ENCODE measurements at places on chromosomes 6 and 20.

- no peak for DNase-seq
These were observed 112.0 kb upstream of the CITED2 start for GRCh38 chr6:139486476-139486799.

- DNase-seq: no peak
These were observed 19.1 kb upstream of the REV3L start for GRCh38 chr6:111502154-111502553.

- no peak for DNase-seq
These were observed 103.0 kb downstream of the OLIG3 start for GRCh38 chr6:137391061-137391814.

GRCh38 chr20:48558906-48559305 is 268.9 kb downstream of the PREX1 start:
- DNase-seq: no peak

DNA sequence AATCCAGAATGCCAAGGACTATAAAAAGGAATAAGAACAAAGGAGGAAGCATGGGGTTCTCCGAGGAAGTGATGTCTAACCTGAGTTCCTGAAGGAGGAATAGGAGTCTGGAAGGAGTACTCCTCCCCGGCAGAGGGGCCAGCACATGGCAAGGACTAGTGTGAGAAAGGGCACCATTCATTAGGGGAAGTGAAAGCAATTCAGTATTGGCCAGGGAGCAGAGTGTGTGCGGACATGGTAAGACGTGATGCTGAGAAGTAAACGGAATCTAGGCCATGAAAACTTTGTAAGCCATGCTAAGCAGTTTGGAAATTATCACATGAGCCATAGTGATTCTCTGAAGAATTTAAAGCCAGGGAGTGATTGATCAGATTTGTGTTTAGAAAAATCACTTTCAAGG is 218.9 kb upstream of the PRDM1 start:
- DNase-seq: no peak

GRCh38 chr6:15506066-15506465 is 156.8 kb downstream of the DTNBP1 start:
- no peak for DNase-seq

DNA sequence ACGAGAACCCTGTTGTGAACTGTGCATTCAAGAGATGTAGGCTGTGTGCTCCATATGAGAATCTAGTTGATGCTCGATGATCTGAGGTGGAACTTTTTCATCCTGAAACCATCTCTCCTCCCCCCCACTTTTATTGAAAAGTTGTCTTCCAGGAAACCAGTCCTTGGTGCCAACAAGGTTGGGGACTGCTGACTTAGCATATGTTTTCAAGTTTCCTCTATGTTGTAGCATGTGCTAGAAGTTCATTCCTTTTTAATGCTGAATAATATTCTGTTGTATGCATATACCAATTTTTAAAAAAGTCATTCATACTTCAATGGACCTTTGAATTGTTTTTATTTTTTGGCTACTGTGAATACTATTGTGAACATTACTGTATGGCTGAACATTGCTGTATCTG is 27.2 kb downstream of the CARMIL1 start:
- no peak for DNase-seq

DNA sequence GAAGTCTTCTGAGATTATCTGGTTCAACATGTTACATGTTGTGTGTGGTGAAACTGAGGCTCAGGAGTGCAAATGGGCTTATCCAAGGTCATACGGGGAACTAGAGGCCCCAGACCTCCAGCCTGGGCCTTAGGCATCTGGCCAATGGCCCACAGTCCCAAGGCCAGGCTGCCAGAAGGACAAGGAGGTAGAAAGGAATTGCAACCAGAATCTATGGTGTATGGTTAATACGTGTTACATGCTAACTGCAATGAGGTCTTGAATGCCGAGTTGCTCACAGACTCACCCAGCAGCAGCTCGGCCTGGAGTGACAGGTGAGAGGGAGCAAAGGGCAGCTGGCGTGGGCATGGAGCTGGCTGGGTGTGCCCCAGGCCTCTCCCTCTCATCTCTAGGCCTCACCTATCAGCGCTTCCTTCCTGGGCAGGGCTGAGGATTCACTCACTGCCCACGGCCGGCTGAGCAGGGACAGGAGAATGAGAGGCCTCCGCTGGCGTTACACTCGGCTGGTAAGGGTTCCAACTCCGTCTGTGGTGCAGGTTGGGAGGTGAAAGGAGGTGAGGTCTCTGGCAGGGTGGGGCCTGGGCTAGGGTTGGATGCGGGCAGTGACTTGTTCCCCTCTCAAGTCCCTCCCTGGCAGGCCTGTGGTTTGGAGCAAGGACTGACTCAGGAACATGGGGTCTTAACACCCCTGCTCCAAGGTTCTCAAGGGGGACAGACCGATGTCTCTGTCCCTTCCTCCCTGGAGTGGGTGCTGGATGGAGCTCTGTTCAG is at the start of gene TLDC2:
TSS of gene TLDC2 (plus strand) at position 437 of the 771 bp plus-strand sequence. CDS start at position 474, 37 bp downstream.
- DNase-seq: no peak

DNA sequence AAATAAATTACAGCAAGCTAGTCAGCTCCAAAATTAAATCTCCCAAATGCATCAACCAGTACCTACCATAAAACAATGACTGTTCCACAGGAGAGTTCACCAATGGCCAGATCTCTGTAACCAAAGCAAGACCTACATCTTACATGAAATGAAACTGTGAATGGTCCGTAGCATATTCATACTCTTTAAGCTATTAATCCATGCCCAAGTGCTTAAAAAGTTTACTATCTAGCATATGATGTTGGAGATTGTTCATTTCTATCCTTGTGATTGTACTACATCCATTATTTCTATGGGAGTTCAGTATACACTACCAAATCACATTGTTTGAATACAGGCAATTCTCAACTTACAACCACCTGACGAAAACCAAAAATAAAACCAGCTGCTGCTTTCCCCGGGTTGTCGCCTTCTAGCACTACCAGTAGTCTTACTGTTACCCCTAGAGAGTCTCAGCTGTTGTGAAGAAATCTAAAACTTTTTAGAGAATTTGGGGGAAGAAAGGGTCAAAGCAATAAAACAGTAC is 38.0 kb downstream of the HIVEP2 start:
- no peak for DNase-seq

- DNase-seq: no peak
These were observed 30.3 kb downstream of the STX7 start for GRCh38 chr6:132482581-132482980.

DNA sequence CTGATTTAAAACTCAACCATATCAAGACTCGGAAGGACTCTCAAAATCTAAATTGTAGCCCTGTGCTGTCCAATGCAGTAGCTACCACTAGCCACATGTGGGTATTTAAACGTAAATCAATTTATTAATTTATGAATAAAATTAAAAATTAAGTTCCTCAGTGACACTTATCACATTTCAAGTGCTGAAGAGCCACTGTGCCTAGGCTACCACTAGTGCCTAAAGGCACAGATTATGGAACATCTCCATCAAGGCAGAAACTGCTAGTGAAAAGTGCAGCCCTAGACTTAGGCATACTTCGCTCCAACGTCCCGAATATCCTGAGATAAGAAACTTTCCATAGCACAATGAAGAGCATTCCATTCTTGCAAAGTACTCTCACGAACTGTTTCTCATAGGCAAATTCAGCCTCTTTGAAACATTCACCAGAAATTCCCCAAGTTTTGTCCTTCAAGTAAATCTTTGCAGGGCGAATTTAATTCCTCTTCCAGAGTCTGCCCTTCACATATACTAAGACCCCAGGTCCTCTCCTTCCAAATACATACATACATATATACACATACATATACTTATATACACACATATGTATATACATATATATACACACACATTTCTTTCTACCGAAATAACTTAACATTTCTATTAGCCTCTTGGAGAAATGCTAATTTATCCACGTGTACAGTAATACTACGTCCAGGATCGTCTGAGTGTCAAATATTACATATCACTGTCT is 1.3 kb downstream of the SUPT3H start:
- no peak for DNase-seq

GRCh38 chr6:10484912-10485311 is 36.2 kb upstream of the GCNT2 start:
- no peak for DNase-seq

DNA sequence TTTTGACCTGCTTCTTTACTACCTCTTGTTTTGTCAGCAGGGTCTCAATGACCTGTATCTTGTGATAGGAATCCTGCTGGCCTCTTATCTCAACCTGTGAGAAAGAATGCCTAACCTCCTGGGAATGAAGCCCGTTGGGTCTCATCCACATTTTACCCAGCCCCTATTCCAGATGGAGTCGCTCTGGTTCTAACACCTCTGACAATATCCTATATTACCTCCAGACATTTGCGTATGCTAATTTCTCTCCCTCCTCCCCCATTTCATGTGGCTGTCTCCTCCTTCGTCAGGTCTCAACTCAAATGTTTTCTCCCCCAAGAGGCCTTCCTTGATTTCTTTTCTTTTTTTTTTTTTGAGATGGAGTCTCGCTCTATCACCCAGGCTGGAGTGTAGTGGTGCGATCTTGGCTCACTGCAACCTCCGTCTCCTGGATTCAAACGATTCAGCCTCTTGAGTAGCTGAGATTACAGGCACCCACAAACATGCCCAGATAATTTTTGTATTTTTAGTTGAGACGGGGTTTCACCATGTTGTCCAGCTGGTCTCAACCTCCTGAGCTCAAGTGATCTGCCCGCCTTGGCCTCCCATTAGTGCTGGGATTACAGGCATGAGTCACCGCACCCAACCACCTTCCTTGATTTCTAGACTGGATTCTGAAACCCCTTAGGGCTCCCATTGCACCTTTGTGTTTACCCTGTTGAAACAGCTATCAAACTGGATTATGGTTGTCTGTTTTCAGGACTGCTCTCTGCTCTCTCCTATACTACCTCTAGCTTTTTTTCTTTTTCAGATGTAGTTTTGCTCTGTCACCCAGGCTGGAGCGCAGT is 49.5 kb upstream of the B4GALT5 start:
- DNase-seq: no peak

GRCh38 chr6:31560697-31561058 is 11.4 kb upstream of the LTA start:
- DNase-seq: no peak

- DNase-seq: no peak
These were observed 2.1 kb downstream of the SLC35B2 start for GRCh38 chr6:44255105-44255808.

GRCh38 chr6:130624046-130624445 is 203.2 kb upstream of the SMLR1 start:
- DNase-seq: no peak

DNA sequence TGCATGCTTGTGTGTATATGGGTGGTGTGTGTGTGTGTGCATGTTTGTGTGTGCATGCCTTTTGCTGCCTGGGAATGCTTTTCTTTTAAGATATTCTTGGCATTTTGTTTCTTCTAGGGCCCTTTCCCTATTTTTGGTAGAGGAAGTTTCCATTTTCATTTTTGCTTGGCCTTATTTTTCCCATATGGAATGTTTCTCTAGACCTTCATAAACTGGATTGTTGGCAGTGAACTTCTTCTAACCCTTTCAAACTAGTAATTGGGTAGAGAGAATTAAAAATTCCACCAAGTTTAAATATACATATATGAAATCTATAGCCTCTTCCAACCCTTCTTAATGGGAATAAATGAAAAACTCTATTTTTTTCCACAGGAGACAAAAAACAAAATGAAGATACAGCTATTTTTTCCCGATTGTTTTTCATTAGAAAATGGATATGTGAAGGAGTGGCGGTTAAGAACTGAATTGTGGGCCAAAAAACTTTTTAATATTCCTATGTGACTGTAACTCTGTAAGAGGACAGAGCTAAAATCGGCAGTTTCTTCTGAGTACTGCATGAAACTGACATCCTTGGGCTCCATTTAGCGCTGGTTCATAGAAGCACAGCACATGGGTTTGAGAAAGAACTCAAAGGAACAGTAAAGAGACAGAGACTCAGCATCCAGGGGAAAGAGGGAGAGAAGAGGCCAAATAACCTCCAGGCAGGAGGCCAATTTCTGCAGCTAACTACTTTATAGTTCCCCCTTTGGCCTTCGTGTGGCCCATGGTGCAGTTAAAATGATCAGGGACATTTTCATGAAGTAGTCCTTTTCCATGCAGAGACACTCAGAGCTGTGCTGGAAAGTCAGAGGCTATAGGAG is 102.1 kb downstream of the TMEM170B start:
- DNase-seq: no peak

DNA sequence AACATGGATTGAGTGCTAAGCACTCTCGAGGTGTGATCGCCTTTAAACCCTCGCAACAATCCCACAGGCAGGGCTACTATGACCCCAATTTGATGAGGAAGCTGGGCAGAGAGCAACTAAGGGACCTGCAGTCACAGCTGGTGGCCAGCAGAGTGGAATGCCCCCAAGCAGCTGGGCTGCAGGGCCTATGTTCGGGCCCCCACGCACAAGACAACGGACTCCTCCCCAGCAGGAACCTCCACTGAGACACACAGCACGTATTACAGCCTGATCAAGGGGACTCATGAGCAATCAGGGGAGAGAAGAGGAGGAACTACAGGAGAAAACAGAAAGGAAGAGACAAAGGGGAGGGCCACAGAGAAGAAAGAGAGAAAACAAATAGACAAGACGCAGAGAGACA is 21.7 kb downstream of the CST7 start:
- no peak for DNase-seq

- no peak for DNase-seq
These were observed 6.0 kb downstream of the CNPY3 start for GRCh38 chr6:42935322-42935721.

GRCh38 chr6:124984668-124985338 is 22.6 kb downstream of the RNF217 start:
- DNase-seq: no peak

GRCh38 chr20:62232770-62233645 is 5.3 kb upstream of the OSBPL2 start:
- DNase-seq: no peak

Measured in stimulated activated CD4-positive, alpha-beta T cell treated with anti-CD3 and anti-CD28 coated beads, Interleukin-1b, Interleukin-23, amount 100 ng/mL, for 4 hours (primary cell).